ENCODE measurements at places on chromosomes 12 and 14.

DNA sequence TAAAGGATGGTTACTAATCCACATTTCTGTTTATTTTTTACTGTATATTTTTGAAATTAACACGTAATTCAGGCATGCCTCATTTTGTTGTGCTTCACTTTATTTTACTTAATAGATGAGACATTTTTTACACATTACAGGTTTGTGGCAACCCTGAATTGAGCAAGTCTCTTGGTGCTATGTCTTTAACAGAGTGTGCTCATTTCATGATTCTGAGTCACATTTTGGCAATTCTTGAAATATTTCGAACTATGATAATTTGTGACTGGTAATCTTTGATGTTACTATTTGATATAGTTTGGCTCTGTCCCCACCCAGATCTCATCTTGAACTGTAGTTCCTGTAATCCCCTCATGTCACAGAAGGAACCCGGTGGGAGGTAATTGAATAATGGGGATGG, 1120.5 kb upstream of the FLRT2 start:
- DNase-seq = no peak

- DNase-seq = no peak
Observed at GRCh38 chr14:95047754-95048153, 109.6 kb downstream of the DICER1 start.

DNA sequence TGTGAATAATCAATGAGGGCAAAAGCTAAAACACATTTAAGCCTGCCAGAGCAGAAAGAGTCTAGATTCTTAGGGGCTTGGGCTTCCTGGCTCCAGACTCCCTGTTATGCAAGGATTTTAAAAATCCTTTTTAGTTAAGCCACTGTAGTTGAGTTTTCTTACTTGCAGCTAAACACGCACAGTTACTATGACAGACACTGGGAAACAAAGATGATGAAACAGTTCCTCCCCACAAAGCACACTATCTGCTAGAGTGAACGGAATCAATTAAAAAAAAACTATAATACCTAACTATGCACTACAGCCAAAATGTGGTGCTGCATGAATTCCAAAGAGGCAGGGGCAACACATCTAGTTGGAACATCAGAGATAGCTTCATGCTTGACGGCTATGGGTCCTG, 28.2 kb downstream of the RPS6KA5 start:
- DNase-seq = no peak

DNA sequence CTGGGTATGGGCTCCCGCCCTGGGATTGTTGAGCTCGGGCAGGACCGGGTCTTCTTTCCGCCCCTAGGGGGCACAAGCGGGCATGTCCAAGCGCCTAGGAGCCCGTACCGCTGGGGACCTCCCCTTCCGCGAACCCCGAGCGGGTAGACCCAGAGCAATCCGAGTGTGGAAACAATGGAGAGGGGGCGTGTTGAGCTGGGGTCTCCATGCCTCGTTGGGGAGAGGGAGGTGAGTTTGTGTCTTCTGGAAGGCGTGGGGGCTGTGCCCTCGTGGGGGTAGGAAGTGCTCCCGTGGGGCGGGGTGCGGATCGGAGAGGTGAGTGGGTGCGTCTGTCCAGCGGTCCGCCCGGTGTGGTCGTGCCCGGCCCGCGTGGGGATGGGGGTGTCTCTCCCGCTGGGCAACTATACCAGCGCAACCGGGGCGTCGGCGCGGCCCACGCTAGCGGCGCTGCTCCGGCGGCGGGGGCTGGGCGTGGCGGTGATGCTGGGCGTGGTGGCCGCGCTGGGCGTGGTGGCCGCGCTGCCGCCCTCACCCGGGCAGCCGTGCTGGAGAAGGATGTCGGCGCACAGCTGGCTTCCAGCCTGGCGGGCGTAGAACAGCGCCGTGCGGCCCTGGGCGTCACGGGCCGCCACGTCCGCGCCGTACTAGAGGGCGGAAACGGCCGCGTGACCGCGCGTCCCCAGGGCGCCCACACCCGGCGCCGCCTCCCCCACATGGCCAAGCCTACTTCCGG, 12.2 kb downstream of the AGAP2 start:
- DNase-seq = peak; percentile 88

DNA sequence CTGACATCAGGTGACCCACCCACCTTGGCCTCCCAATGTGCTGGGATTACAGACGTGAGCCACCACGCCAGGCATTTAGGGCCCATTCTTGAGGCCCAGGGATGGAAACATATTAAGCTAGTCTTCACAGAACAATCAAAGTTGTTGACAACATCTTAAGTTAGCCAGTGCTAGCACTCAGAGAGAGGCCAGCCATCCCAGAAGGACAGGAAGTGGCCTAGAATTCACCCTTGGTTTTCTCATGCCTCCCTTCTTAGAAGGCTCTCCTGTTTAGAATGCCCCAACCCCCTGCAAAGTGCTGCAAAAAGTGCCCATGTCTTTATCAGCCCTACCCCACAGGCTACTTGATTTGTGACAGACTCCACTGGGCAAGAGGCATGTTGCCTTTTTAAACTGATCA, 12.1 kb upstream of the OR6J1 start:
- no peak for DNase-seq

DNA sequence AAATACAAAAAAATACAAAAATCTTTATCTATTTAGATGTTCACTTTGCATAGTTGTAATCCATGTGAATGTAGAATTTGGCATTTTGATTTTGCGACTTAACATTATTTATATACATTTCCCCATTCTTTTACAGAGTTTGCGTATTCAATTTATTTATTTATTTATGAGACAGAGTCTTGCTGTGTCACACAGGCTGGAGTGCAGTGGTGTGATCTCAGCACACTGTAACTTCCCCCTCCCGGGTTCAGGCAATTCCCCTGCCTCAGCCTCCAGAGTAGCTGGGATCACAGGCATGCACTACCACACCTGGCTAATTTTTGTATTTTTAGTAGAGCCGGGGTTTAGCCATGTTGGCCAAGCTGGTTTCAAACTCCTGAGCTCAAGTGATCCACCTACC, 25.3 kb upstream of the STRN3 start:
- DNase-seq = no peak

GRCh38 chr12:131105736-131106348, 152.1 kb downstream of the ADGRD1 start:
- no peak for DNase-seq

DNA sequence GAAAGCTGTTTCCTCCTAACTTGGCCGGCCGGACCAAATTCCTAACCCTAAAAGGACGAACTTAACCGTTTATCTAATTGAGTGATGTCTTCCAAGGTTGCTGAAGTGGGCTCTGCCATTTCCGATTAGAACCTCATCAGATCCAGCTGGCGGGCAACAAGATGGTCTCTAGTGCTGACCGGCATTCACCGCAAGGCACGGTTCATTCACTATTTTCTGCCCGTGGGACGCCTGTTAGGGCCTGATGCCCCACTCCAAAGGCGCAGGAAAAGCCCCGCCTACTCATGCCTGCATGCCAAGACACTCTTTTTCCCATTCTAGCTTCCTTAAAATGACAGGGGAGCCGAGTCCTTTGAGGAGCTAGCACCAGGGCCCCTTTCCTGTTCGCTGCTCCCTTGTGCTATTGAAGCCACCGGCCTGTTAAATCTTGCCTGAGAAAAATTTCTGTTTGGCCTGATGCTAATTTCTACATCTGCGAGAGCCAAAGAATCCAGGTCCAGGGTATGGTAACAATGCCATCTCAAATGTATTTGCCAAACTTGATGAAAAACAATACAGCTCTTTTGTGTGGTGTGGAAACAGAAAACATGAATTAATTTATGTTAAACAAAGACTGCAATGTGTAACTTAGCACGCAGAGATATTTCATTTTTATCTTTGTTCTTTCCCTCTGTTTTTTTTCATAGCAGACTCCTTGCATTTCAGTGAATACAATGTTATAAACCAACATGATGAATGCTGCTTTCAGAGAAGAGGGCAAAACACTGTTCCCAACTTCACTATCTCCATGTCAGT, 1071.2 kb upstream of the USP15 start:
- DNase-seq = no peak

- no peak for DNase-seq
Observed at GRCh38 chr12:82414044-82414443, 55.7 kb downstream of the METTL25 start.

DNA sequence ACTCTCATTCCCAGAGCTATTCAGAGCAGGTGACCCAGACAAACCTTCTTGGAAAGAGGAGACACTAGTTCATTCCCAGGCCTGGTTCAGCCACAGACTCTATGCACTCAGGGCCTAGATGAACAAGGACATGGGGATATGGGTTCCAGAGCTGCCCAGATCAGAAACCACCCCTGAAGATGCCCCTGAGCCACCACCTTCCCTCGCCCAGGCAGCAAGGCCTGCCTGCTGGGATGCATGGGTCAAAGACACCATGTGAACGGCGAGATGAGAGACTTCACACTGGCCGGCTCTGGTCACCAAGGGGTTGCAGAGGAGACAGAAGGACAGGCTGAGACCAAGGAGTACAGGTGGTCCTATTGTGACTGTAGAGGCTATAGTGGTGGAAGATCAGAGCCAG, 4.1 kb downstream of the SERPINA12 start:
- DNase-seq = no peak

DNA sequence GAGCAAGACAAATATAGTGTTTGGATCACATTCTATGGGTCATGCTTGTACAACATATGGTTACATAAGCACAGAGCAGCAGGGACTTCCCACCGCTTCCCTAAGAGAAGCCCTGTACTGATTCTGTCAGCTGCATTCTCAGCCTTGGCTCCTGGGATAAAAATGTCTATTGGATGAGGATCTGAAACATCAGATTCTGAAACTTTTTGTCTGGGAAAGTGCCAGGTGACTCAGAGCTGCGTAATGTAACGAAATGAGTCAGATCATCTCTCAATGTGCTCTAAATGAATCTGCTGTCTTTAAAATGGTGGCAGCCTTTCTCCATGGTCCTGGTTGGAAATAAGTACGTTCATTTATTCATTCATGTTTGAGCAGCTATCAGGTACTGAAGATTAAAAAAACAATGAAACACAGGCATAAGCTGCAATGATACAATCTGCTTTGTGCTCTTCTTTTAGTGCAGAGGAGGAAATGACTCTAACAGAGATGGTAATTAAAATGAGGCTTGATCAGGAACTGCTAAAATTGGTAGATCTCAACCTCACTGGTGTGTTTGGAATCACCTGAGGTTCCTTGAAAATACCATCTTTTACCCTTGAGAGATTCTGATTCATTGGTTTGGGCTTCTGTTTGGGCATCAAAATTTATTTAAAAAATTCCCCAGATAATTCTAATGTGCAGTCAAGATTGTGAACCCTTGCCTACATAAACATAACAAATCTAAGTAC, 99.1 kb upstream of the NAP1L1 start:
- DNase-seq = no peak

- DNase-seq = no peak
Observed at GRCh38 chr12:113647048-113647447, 175.4 kb upstream of the LHX5 start.

- DNase-seq = no peak
Observed at GRCh38 chr12:24111616-24112015, 162.1 kb upstream of the SOX5 start.

DNA sequence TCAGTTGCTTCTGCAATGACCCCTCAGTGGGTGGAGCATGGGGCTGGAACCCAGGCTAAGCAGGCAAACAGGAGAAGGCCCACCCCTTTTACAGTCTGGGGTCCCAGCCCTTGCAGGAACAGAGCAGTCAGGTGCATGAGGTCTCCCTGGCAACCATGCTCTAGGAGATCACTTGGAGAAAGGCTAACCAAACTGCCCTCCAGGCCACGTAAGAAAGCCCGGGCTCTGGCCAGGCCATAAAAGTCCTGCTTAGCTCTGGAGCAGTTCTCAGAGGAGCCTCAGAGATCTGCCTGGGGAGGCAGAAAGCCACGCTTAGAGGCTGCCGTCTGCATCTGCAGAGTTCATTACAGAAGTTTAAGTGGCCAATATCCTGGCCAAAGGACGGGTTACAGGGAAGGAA, 15.0 kb upstream of the TC2N start:
- DNase-seq = no peak

- no peak for DNase-seq
Observed at GRCh38 chr14:35789651-35790050, 19.4 kb downstream of the RALGAPA1 start.

DNA sequence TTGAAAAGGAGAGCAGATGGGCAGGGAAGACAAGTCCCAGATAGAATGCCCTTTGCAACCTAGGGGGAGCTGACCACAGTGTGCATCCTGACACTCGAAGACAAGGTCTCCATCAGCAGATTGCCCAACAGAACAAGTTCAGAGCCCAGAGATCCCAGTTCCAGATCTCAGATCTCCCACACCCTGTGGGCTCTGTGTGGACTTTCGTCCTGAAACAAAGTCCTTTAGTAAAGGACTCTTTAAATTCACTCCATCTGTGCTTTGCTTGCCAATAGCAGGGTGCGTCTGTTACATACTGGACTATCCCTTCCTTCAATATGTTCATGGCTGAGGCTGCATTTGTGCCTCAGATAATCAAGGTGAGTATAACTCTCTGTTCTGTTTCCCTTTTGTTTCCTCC, 8.7 kb upstream of the C1RL start:
- no peak for DNase-seq

Measured in colonic mucosa (tissue), 4 donors.